ENCODE measurements at places on chromosomes 1 and 21.

- DNase-seq = peak; percentile 59
Measured at GRCh38 chr1:115771847-115772457, 3.4 kb upstream of the CASQ2 start.

GRCh38 chr1:18452550-18452949 is 28.2 kb upstream of the KLHDC7A start:
- DNase-seq = no peak

GRCh38 chr1:182192966-182193365 is 131.5 kb upstream of the ZNF648 start:
- no peak for DNase-seq

DNA sequence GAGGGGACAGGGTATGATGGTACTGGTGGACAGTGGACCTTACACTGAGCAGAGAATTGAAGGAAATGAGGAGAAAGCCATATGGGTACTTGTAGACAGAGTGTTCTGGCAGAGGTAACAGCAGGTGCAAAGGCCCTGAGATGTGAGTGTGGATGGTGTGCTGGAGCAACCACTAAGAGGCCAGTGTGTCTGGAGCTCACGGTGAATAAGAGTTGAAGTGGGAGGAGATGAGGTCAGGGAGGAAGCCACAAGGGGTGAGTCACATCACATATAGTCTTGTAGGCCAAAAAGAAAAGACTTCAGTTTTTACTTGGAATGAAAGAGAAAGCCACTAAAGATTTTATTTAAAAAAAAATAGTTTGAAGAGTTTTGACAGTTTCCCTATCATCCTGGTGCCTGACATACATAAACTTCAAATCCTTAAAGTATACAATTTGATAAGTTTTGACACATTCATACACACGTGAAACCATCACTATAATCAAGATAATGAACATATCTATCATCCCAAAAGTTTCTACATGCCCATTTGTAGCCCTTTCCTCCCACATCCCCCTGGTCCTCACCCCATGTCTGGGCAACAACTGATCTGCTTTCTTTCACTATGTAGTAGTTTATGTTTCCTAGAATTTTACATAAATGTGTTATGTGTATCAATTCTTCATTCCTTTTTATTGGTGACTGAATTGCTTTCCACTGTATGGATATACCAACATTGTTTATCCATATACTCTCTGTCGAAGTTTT is 148.4 kb downstream of the GPATCH2 start:
- no peak for DNase-seq

DNA sequence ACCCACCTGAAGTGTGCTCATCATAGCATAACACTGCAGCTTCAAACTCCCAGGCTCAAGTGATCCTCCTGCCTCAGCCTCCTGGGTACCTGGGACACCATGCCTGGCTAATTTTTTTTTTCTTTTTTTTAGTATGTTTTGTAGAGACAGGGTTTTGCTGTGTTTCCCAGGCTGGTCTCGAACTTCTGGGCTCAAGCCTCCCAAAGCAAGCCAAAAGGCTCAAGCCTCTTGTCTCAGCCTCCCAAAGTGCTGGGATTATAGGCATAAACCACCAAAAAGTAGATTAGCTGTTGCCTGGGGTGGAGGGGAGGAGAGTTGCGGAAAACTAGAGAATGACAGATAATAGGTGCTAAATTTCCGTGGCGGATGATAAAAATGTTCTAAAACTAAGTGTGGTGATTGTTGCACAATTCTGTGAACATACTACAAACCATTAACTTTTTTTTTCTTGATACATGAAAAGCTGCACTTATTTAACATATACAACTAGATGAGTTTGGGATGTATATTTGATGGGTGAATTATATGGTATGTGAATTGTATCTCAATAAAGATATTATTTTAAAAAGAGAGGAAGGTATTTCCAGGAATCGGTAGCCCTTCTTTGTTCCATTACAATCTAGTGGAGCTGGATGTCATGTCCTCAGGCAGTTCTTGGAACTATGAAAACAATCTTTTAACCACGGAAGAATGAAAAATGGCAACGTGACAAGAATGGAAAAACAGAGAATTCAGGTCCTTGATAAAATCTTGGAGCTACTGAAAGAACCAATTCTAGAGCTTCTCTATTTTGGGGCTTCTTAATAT is 27.3 kb upstream of the MED18 start:
- DNase-seq = no peak

- DNase-seq = no peak
Measured at GRCh38 chr21:44527156-44527982, 12.6 kb downstream of the KRTAP10-1 start.

DNA sequence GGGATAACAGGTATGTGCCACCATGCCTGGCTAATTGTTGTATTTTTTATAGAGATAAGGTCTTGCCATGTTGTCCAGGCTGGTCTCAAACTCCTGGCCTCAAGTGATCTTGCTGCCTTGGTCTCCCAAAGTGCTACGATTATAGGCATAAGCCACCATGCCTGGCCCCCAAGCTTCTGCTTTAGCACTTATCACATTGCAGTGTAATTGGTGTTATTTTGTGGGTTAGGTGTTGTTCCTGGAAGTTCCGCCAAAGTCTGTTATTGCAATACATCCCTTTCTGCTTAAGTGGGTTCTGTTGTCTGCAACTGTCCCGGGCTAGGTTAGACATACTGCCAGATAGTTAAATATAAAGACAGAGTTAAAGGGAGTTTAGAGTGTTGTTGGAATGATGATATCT is 3.4 kb downstream of the ZCCHC17 start:
- DNase-seq = no peak
